ENCODE measurements at places on chromosomes 6 and 20.

DNA sequence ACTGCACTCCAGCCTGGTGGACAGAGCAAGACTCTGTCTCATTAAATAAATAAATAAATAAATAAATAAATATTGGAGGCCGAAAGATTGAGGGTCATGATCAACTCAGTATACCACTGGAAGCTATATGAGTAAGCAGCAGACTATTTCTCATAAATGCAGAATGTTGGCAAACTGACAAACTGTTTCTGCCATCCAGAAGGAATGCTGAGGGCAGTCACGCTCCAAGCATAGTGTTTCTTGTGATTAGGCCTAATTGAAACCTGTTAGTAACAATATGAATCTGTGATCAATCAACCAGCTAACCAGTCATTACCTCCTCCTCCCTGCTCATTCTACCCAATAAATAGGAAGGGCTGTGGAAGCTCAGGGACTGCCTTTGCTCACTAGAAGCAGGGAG is 15.2 kb upstream of the KCNK15 start:
- no peak for DNase-seq

DNA sequence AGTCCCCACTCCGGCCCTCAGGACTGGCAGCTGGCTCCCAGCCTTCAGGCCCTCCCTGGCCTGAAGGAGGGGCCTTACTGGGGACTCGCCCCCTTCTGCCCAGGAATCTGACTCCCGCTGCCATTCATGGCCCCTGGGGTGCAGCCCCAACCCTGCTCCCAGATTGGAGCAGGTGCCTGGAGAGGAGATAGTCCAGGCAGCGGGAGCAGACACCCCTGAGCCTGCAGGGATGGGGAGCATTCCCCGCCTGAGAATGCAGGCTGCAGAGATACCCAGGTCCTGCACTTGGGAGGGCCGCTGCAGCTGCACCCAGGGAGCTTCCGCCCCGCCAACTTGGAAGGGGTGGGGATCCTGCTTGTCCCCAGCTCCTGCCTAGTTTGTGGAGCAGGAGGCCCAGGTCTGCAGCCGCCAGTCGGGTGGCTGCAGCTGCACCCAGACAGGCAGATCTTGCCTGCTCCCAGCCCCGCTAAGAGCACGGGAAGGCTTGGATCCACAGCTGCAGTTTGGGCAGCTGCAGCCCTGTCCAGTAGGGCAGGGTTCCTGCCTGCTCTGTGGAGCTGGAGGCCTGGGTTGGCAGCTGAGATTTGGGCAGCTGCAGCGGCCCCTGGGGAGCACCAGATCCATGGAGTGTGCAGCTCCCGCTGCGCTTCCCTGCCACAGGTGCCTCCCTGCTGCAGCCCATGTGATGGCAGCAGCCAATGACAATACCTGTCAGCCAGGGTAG is 5.2 kb downstream of the GTSF1L start:
- DNase-seq, result no peak

DNA sequence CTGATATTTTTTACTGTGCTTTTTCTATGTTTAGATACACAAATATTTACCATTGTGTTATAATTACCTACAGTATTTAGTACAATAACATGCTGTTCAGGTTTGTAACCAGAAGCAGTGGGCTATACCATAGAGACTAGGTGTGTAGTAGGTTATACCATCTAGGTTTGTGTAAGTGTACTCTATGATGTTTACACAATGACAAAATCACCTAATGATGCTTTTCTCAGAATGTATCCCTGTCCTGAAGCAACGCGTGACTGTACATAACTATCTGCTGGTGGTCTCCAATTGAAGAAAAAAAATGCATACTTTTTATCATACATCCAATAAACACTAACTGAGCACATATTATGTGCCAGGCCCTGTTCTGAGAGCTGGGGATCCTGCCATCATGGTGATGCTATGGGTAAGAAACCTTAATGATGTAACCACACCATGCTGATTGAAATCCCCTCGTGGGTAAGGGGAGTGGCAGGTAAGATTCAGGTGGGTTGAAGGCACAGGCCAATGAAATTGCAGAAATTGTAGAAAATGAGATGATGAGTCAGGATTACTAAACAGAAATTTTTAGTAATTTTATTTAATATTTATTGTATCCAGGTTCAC is 76.8 kb downstream of the FYN start:
- no peak for DNase-seq

GRCh38 chr20:39164642-39165041 is 202.5 kb downstream of the DHX35 start:
- no peak for DNase-seq

- DNase-seq, result no peak
These were observed 27.2 kb upstream of the SPACA1 start for GRCh38 chr6:88020439-88020838.

GRCh38 chr6:80214436-80215022 is 108.1 kb downstream of the BCKDHB start:
- no peak for DNase-seq

GRCh38 chr6:163036160-163036645 is 308.4 kb downstream of the PACRG start:
- no peak for DNase-seq

GRCh38 chr6:169942173-169942572 is 190.8 kb downstream of the ERMARD start:
- DNase-seq, result no peak

- no peak for DNase-seq
These were observed 209.5 kb downstream of the SAMD5 start for GRCh38 chr6:147717991-147718390.

GRCh38 chr20:36030149-36030548 is 61.8 kb downstream of the CNBD2 start:
- no peak for DNase-seq

DNA sequence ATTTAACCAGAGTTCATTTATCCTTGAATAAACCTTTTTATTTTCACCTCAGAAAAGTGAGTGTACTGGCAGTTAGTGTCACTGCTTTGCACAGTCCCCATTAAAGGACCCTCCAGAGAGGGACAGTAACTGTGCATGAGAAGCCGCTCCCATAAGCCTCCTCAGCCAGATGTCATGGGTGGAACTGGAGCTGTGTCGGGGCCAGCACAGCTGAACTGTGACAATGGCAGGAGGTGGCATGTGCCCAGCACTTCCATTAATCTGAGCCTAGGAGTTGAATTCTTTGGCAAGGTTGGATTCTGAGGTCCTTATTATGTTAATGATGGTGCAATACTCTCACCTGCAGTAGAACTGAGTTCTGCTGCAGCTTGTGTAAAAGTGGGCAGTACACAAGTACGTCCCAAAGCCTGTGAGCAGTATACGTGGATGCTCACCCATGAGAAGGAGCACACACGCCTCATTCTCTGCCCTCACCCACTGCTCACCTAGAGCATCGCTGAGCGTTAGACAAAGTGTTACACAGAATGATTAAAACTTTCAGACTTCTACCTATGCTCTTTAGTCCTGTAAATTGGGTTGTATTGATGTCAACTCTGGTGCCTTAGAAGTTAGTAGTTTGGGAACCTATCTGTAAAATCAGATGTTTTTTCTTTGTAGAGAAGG is 11.9 kb upstream of the CSE1L start:
- DNase-seq, result no peak

- DNase-seq, result no peak
These were observed 76.0 kb downstream of the AIG1 start for GRCh38 chr6:143136647-143137046.

DNA sequence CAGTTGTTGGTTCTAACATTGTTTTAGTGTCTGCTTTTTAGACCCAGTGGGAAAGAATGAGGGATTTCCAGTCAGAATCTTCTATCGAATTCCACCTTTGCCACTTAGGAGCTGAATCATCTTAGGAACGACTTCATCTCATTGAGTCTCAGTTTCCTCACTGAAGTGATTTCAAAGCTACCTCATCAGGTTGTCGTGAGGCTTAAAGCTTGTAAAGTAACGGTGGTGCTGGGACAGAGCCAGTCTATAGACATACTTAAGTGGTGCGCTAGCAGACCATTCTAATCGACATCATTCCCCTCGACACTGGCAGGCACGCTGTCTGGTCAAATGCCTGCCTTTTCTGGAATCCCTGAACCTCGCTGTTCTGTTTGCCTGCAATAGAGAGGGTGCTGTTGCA is 55.5 kb downstream of the TMEM170B start:
- no peak for DNase-seq

- no peak for DNase-seq
These were observed 108.9 kb downstream of the BCAS1 start for GRCh38 chr20:53961527-53961926.

- DNase-seq, result no peak
These were observed 22.0 kb upstream of the QKI start for GRCh38 chr6:163392533-163392932.

DNA sequence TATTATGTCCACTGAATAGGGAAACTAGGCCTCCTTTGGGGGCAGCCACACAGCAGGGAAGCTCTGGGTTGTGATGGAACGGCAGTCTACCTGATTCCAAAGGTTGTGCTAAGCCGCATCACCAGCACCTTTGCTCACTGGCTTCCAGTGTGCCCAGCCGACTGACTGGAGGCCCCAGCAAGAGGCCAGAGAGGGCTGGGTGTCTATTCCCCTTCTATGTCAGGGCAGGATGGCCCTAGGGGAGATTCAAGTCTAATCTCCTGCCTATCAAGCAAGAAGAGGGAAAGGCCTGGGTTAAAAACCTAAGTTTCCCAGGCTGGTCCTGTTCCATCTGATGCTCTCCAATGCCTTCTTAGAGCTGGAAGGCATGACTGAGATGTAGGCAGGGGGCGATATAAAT is 53.6 kb downstream of the JPH2 start:
- no peak for DNase-seq
